ENCODE measurements at places on chromosomes 4 and X.

- no peak for DNase-seq
These were observed 32.5 kb upstream of the TLR2 start for GRCh38 chr4:153651587-153651986.

- no peak for DNase-seq
These were observed 14.7 kb downstream of the TBC1D14 start for GRCh38 chr4:6924361-6924779.

GRCh38 chr4:153001626-153002025 is 65.5 kb downstream of the FHDC1 start:
- no peak for DNase-seq

DNA sequence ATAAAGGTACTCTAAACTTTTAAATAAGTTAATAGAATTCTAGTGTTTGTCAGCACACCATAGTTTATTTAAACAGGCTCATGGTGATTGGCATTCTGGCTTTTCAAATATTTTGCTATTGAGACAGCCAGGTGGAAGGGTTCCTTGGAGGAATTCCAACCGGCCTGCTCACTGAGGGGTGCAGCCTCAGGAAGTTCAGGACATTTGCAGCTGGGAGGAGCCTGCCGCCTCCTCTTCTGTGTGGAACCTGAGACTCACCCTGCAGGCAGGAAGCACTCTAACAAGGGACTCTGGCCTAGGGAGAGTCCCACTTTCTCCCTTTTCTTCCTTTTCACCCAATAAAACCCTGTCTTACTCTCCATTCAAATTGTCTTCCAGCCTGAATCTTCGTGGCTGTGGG is 1328.0 kb downstream of the FSTL5 start:
- peak; percentile 1 for DNase-seq

- DNase-seq: no peak
These were observed 188.4 kb upstream of the MBNL3 start for GRCh38 chrX:132677233-132677716.

DNA sequence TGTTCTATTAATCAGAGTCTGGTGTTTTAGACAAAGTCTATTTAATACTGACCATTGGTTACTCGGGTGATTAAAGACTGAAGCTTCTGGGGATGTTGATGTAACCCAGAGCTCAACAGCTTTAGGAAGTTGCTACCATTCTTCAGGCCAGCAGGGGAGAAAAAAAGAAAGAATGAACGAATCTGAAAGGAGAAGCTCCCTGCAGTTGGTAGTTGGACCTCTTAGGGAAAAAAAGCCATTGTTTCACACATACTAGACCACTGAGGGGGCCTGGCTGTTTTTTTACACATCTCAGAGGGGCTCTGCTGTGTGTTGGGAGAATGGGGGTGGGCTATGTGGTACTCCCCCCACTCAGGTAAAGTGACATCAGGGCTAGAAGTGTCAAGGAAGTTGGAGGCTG is 378.9 kb downstream of the KCNIP4 start:
- DNase-seq: no peak

DNA sequence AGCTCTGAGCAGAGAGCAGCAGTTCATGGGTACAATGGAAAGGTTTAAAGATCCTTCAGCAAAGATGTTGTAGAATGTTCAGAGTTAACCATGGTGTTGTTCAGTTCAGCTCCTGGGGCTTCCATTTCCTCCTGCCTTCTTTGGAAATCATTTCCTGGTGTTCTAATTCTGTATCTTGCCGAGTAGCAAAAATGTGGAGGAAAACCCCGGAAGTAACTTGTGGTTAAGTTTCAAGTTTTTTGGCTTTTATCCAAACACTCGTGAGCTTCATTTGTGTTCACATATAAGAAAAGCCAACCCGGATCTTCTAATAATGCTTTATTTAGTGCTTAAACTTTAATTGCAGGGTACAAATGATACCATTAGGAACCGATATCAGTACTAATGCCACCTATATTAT is 33.6 kb upstream of the ARX start:
- peak; percentile 1 for DNase-seq

- no peak for DNase-seq
These were observed 386.8 kb downstream of the ANKRD50 start for GRCh38 chr4:124325690-124326089.

DNA sequence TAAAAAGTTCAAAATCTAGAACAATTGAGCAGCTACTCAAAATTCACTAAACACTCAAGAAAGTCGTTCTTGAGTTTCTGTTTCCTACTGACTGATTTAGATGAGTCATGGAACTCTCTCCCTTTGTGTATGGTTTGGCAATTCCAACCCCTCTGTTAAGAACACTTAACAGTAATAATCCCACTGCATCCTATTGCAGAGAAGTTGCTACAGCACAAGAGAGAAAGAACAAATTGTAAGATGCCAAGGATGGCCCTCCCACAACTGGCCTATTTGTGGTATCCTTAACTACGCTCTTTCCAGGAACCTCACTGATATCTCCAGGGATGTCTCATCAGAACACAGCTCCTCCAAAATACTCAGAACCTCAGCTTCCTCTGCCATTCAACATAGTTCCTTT is 701.8 kb upstream of the TENM3 start:
- no peak for DNase-seq

DNA sequence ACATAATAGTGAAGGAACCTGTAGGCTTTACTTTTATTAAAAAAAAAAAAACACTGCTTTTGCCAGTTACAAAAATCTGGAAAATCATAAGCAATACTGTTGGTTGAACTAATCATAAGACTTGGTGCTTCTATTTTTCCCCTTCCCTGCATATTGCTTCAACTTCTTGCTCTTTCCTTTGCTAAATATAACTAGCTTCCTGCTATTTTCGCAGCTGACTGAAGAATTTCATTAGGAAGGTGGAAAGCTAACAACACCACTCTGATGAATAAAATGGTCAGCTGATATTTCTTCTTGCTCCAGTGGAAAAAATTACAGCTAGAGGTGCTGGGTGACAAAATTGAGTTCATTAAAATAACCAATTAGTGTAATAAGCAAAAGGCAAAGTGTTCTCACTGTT is 39.3 kb downstream of the MEPE start:
- no peak for DNase-seq

- DNase-seq: no peak
These were observed 17.7 kb downstream of the STPG2 start for GRCh38 chr4:98125585-98125984.

DNA sequence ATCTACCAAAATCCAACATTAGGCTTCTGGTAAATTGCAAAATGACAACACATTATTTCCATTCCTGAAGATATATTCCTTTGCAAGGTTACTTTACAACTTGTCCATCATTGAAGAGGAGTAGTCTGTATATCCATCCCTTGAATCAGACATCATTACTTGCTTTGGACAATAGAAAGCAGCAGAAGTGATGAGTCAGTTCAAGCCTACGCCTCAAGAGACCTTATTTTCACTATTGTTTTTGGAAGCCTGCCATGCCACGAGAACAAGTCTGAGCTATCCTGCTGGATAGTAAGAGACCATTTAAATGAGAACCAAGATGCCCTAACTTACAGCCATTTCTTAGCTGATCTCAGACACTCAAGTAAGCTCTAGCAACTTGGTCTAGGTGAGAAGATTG is 246.0 kb upstream of the HHIP start:
- DNase-seq: peak; percentile 91

All from fibroblast of skin of abdomen (primary cell).